Hair follicular keratinocyte (primary cell): ENCODE measurements at places on chromosomes 2 and 18. TPM values are rescaled to one million over a fixed set of nuclear protein-coding genes. Genes with fewer than 3 reads are reported as not detected.

The C2orf72 gene
- total RNA-seq, result not detected in 2 replicates

The SAG gene
- total RNA-seq, result not detected in 2 replicates

The MROH2A gene
- 0.38 TPM in 1 of 2 replicates, not detected in the other for total RNA-seq

The SNORC gene
- total RNA-seq, result 0.04 and 1.2 TPM in 2 replicates
